ENCODE measurements at places on chromosomes 5 and 9.

DNA sequence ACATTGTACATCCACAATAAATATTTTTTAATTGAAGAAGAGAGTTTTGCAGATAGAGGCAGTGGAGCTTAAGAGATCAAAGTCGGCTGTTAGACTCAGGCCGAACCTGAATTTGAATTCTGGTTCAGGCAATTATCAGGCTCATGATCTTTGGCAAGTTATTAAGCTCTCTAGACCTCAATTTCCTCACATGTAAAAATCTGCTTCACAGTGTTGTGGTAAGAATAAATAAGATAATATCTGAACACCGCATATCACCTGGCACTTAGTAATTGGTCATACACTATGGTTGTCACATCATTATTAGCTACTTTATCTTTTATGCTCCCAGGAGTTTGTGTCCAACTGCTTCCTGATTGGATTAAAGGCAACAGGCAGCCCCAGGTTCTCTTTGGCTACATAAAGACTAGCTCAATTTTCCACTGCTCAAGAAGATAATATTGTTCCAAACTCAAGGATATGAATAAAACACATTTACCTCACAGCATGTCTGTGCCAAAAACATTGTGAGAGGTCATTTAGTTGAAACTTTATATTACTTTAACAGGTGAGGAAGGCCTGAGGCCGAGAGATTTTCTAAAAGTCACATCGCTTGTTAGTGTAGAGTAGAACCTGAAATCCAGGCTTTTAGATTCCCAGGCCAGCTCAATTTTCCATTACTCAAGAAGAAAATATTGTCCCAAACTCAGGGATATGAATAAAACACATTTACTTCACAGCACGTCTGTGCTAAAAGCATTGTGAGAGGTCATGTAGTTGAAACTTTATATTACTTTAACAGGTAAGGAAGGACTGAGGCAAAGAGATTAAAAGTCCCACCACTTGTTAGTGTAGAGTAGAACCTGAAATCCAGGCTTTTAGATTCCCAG lies 289.2 kb upstream of the PTGER4 start:
- DNase-seq = no peak

- DNase-seq = no peak
These were observed 29.9 kb downstream of the ADCY2 start for GRCh38 chr5:7425830-7426229.

DNA sequence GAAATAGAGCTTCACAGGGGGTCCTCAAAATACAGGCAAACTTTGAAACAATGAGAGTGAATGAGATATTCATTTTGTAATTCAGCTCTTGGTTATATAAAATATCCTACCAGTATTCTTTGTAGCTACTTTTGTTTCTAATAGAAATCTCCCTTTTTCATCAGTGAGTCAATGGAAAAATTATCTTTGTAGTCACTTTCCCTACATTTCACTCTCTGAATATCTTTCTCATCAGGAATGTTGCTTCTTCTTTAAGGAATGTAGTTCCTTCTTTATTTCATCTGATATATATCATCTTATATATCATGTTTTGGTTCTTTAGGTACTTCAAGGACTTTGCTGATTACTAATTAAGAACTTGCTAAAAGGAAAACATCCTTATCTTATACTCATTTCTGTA lies 280.3 kb upstream of the NUDT12 start:
- DNase-seq = no peak

DNA sequence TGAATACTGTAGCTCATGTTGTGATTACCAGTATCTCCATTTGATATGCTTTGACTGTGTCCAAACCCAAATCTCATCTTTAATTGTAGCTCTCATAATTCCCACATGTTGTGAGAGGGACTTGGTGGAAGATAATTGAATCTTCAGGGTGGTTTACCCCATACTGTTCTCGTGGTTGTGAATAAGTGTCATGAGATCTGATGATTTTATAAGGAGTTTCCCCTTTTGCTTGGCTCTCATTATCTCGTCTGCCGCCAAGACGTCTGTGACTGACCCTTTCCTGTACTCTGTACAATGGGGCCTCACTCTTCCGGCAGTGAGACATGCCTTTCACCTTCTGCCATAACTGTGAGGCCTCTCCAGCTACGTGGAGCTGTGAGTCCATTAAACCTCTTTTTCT lies 59.3 kb downstream of the TRIO start:
- no peak for DNase-seq

DNA sequence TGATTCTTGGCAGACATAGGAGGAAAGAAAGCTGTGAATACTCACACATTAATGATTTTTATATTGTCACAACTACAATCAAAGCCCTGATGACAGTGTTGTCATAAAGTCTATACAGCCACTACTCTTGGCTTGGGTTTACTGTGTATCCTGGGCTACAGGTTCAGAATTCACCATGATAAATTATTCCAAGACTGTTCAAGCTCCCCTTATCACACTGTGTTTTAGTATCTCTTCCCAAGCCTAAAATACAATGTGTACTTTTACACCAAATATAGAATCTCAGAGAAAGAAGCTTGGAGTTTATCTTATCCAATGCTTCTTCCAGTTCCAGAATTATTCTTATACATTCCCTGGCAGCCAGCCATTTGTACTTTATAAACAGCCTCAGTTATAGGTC lies 127.7 kb upstream of the PPP1R2B start:
- no peak for DNase-seq

DNA sequence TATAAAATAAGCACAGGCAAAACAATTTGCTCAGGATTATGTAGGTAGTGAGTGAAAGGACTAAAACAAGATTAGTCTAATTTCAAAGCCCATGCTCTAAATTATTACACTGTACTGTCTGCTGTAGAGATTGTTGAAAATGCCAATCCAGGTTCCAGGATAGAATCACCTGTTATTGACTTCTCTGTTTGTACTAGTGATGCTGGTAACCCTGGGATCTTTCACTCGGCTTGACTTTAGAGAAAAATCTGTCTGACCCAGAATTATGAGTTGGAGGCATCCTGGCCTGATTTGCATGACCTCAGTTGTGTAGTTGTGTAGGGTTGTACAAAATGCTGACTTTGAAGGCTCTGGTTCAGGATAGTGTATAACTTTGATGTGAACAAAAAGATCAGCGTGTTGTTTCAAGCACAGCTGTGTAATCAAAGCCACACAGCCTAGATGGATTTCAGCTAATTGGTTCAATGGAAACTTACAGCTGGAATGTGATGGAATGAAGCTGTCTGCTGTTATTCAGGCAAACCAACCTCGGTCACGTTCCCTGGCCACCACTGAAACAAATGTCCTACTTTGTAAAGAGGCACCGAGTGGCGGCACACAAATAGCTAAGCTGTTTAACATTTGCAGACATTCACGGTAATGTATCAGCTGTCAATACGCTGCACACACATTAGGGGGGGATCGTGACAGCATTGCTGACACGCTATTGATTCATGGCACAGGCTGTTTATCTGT lies 340.3 kb downstream of the KCTD16 start:
- DNase-seq = no peak

DNA sequence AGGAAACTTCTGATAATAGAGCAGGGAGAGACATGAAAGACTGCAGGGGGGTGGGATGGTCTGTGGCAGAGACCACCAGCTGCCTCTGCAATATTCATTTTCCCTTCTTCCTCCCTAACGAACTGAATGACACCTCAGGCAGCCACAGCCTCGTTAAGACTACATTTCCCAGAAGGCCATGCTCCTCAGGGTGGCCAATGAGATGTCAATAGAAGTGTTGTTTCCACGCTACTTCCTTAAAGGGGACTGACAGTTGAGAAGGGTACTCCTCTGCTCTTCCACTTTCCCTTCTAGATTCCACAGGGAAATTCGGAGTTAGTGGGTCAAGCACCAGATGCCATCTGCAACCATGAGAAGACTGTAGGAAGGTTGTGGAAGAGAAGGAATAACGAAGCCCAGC lies 52.0 kb upstream of the DAPK1 start:
- no peak for DNase-seq

DNA sequence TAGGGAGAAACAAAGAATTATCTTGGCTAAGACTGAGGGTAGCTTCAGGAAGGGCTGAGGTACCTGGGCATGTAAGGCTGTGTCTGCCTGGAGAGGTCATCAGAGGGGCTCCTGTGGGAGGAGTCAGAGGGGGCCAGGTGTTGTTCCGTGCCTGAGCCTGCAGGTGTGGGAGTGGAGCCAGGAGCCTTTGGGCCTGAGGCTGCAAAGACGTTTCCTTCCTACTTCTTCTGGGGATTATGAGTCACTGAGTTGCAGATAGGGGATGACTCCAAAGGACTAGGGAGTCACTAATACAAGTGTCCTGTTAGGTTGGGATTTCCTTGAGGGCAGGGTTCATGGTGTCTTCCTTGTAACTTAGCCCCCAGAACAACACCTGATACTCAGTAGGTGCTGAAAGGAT lies 391.1 kb downstream of the ARHGEF28 start:
- no peak for DNase-seq

DNA sequence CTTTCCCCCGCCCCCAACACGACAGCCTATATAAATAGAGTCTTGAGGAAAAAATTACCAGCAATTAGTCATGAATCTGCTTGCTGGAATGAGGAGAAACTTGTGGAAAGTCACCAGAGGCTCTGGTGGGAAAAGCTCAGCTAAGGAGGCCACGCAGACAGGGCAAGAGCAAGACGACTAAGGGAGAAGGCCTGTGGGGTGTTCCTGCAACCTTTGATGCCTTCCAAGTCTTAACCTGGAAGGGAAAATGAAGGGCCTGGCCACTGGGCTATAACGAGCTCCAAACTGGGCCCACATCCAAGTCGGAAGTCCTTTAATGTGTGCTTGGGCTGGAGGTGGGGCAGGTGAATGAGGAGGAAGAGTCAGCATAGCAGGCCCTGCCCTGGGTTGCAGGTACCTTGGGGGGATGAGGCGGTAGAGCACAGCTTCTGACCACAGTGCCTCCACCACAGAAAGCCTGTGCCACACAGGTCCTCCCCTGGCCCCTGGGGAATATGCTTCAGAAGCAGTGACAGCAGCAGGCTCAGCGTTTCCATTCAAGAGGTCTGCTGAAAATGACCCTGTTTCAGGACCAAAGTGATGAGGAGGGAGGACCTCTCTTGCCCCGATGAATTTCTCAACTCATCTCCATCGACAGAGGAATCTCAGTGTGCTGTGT lies 92.8 kb upstream of the LRRTM2 start:
- DNase-seq = no peak

DNA sequence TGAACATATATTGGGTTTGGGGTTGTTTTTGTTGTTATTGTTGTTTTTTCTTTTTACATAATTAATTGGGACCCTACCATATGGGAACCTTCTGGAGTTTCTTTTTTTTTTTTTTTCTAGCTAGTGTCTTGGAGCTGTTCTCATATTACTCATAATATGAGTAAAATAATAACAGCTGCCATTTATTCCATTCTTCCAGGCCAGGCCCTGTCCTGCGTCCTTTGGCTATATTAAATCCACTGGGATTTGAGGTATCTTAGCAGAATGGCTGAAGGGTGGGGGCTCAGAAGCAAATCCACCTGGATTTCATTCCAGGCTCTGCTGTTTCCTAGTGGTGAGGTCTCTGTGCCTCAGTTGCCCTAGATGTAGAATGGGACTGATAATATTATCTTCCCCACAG lies 47.2 kb upstream of the RPL26L1 start:
- no peak for DNase-seq

DNA sequence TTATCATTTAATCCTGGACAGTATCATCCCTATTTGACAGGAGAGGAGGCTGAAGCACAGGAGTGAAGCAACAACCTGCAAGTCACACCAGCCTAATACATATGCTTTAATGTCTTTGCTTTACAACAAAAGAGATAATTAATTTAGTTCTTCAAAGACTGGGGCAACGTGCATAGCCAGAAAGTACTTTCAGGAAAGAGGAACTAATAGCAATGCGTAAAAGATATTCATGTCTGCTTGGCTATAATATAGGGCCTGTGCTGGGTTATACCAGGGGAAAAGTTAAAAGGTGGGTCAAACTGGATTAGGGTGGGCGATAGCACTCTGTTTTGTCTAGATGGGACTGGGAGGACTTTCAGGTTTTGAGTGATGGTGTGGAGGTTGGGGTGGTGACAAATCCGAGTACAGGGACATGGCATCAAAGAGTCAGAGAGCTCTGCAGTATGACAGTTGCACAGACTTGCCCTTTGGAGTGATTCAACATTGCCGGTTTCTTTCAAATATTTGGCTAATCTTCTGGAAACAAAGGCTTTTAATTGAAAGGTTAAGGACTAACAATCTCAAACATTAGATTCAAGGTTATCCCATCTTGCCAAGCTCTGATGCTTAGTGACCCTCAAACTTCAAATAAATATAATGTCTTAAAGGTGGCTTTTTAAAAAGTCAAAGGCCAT lies 11.9 kb downstream of the DAB2 start:
- no peak for DNase-seq

DNA sequence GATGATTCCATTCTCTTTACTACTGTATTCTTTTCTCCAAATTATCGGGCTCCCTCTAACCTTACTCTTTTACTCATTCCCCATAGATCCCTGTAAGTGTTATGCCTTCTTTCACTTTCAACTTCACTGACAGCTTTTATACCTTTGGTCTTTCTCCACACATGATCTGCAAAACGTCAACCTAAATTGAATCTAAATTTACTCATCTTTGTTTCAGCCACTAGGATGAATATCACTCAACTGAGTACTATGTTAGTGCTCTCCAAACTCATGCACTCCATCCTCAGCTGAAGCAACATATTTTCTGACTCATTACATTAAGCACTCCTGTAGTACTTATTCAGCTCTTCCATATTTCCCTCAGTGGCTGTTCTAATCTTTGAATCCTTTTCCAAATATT lies 133.4 kb downstream of the ADAMTS19 start:
- no peak for DNase-seq

- DNase-seq = no peak
These were observed 42.1 kb upstream of the DAB2 start for GRCh38 chr5:39466846-39467245.

- no peak for DNase-seq
These were observed 20.2 kb upstream of the WHRN start for GRCh38 chr9:114525513-114525912.

Measured in stimulated activated CD4-positive, alpha-beta T cell treated with anti-CD3 and anti-CD28 coated beads, Interleukin-4, amount 100 ng/mL, for 1 hour (primary cell).